ENCODE measurements at places on chromosomes 1 and 21. TPM values are rescaled to one million over a fixed set of nuclear protein-coding genes. Genes with fewer than 3 reads are reported as not detected.

The GBP3 gene
- total RNA-seq = 0.31 TPM

The CRTC2 gene
- total RNA-seq = 6.9 TPM

The C1QB gene
- 5.9 TPM for total RNA-seq

The PTGFRN gene
- 57.6 TPM for total RNA-seq

The PDE9A gene
- 40.4 TPM for total RNA-seq

The DENND1B gene
- total RNA-seq = 38.2 TPM

The TCHHL1 gene
- not detected for total RNA-seq

The RIMS3 gene
- 31.9 TPM for total RNA-seq
